ENCODE measurements at places on chromosomes 3 and 15. TPM values are rescaled to one million over a fixed set of nuclear protein-coding genes. Genes with fewer than 3 reads are reported as not detected.

- no peak for DNase-seq
These were observed 34.0 kb downstream of the TOPBP1 start for GRCh38 chr3:133627789-133628188.

DNA sequence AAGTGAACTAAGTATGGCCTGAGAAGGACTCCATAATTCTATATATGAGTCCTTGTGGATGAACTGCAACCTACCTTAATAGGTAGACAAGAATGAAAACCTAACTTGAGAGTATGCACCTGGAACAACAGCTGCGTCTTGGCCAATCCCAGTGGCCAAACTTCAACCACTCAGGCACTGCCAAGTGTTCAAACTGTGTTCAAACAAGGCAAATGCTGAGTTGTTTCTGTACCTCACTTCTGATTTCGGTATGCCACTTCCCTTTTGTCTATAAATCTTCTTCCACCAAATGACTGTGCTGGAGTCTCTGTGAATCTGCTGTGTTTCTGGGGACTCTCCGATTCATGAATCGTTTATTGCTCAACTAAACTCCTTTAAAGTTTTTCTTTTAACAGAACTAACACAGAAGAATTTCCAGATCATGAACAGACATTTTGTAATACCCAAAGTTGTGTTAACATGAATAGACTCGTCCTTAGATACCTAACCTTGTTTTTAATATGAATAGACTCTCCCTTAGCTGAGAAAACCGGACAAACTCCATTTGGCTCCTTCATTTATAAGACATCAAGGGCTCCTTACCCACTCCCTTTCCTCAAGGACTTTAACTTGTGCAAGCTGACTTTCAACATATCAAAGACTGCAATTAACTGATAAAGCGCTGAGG lies 4.1 kb downstream of the ZNF717 start:
- DNase-seq: no peak

The CCR3 gene
- polyA plus RNA-seq: 0.04 TPM

GRCh38 chr3:60325610-60326170 lies 925.6 kb downstream of the FHIT start:
- no peak for DNase-seq

DNA sequence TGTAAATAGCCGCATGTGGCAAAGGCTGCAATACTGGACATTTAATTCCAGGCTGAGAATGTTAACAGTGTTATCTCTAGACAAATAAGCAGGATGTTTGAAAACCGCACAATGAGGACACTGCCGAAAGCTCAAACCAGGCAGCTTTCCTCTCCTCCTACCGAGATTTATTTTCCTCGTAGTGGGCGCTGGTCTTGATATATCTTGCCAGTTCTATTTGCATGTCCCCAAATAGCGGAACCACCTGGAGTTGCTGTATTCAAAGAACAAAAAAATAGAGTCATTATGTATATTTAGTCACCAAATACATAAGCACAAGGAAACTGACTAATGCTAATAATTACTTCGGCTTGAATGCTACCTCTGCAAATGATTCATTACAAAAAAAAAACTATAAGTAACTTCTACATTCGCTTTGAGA lies 46.5 kb downstream of the CYFIP1 start:
- no peak for DNase-seq

- DNase-seq: no peak
These were observed 294.0 kb downstream of the DIPK2A start for GRCh38 chr3:144265542-144266100.

- DNase-seq: no peak
These were observed 47.9 kb upstream of the LCTL start for GRCh38 chr15:66613743-66614142.

- no peak for DNase-seq
These were observed 104.9 kb downstream of the OCA2 start for GRCh38 chr15:27993996-27994780.

DNA sequence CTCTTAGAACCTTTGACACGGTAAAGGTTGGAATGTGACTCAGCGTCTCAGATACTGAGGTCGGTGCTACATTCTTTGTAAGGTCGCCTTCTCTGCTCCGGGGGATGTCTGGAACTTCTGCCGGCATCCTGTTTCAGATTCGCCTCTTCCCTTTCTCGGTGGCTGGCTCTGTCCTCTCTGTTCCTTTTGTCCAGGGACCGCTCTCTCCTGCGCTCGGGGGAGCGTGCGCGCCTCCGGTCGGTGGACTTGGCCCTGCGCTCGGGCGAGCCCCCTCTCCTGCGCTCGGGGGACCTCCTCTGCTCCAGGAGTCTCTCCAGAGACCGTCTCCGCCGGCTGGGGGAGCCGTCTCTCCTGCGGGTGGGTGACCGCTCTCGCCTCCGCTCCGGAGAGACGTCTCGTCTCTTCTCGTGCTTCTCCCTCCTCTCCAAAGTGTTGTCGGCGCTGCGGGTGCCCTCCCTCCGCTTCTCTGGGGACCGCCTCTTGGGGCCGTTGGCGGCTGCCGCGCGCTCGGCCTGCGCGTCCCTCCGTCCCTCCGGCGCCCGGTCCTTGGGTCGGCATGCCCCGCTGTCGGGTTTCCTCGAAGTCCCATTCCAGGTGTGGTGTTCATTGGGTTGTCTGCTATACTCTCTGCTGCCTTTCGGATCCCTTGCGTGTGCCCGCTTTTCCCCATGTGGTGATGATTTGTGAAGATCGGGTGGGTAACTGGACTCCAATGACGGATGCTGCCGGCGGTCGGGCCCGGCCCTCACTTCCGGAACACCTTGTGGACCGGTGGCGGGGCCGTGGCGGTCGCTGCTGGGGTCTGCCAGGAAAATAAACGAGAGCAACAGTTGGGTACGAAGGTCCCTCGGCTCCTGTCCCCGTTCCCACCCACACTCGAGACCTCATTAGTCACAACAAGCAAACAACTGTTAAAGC lies 668.8 kb upstream of the ADAMTS9 start:
- no peak for DNase-seq

DNA sequence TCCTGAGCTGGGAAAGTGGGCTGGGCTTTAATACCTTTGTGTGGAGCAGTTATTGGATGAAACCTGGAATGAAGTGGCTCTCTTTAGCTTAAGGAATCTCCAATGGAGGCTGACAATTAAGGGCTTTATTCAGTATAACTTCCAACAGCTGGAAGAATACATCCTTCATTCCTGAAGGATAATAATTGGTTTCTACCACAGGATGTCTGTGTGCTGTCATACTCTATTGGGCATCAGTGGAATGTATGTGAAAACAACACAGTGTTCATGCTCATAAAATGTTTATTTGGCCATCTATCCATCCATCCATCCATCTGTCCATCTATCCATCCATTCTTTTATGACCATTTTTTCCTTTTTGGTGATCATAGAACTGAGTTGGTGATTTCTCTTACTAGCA lies 220.7 kb upstream of the GAP43 start:
- DNase-seq: no peak

DNA sequence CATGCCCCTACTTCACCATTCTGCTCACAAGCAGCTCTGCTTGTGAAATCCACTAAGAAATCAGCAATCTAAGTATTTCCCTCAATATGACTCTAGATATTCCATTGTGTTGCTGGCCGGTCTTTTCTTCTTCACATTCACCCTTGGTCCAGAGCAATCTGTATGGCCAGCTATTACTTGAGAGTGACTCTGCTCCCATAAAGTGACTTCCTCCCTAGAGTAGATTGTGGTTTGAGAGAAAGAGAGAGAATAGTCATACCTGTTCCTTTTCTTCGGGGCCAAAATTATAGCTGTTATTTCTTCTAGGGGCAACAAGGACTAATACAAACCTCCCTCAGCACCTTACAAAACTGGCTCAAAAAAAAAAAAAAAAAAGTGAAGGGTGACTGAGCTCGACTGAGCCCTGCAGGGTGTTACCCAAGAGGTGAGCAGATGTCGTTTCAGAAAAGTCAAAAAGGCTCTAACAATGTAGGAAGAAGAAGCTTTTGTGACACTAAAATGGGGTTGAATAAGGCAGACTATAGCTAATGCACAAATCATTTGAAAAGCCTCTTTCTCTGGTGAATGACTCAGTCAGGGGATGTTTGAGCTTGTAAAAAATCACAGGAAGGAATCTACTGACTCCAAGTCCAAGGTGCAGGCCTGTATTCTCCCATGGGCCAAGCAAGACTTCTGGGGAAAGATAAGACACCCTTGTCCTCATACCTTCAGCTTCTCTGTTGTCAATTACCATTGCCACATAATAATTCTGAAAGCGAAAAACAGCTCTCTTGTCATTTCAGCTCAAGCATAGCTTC lies 161.0 kb upstream of the SLC24A5 start:
- DNase-seq: no peak

The TMCO5A gene
- polyA plus RNA-seq: not detected

DNA sequence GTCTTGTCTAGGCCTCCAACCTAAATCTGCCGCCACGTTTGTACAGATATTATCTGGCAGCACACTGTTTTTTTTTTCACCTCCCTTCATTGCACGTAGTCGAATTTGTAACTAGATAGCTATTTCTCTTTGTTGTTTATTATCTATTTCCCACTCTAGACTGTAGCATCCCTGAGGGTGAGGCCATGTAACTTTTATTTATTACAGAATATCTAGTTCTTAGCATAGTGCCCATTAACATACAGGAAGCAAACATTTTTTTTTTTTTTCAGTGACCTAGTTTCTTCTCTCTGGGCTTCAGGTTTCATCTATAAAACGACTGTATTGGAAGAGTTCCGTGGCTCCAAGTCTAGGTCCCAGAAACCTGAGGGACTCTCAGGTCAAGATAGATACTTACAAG lies 354.3 kb downstream of the FGF12 start:
- DNase-seq: no peak

- peak; percentile 64 for DNase-seq
These were observed 13.3 kb downstream of the VILL start for GRCh38 chr3:38003817-38004414.

- peak; percentile 27 for DNase-seq
These were observed 86.6 kb downstream of the LINGO1 start for GRCh38 chr15:77546050-77546501.

The EPHA6 gene
- not detected for polyA plus RNA-seq
